Retina (tissue), 1 donor: ENCODE measurements at places on chromosomes 6 and 20.

- DNase-seq = no peak
These were observed 90.2 kb downstream of the DST start for GRCh38 chr6:56552187-56553130.

DNA sequence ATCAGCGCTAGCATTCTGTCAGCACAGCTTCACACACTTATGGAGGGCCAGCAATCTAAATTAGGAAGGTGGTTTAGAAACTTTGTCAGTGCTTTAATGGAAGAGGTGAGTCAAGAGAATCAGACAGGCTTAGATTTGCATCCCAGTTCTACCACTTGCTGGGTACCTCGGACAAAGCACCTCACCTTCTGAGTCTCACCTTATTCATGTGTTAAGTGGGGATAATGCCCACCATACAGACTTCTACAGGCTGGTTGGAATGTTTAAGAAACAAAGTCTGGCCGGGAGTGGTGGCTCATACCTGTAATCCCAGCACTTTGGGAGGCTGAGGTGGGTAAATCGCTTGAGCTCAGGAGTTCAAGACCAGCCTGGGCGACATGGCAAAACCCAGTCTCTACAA, 12.2 kb upstream of the STK35 start:
- DNase-seq = no peak

DNA sequence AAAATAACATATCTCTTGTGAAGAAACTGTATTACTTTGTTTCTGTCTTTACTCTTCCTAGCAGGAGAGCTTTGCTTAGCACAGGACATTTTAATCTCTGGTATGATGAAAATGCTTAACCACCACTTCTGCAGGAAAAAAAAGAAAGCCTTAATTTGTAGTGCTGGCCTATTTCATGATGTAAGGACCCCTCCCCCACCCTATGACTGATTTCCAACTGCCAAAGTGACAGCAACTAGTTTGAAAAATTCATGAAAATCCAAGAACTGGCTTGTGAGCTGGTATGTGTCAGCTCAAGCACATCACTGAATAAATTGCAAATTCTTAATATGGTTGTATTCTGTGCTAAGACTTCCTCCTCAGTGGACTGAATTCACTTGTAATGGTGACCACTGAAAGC, 125.3 kb downstream of the REV3L start:
- DNase-seq = no peak

DNA sequence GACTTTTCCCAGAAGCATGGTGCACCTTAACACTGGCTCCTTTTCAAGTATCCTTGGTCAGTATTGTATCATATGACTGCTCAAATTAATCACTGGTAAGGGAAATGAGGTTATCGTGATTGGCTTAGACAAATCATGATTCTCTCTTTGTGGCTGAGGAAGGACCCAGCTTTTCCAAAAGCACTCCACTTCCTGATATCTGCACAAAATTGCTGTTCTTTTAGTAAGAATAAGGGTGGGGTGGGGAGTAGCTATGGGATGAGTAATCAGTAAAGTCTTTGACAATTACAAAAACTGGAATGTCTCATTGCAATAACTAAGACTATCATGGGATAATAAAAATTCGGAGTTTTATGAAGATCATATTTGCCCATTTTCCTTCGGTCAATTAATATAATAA, 9.0 kb upstream of the RIPPLY2 start:
- DNase-seq = no peak

DNA sequence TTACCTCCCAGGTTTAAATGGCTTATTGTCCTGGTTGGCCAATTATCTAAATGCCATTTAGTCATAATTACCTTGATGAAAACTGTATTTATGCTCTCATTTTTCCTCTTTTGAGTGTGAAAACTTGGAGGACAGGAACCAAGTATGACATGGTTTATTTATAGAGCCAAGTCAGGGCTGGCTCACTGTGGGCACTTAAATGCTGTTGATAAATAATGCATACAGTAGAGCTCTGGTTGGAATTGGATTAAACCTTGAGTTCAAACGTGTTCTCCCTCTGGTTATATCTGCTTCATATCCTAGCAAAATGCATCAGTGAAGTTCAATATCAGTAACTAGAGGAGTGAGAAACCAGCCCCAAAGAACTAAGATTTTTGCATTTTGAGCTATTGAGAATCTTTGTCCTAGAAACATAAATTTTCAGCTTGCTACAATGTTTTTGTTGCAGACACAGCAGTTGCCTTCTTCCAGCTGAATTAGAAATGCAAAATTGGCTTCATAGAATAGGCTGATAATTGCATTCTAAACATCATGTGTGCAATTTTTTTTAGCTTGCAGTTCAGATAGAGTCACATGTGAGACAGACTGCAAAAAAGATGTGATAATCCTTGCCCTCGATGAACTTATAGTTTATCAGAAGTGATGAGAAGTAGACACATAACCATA, 255.8 kb downstream of the BTBD3 start:
- DNase-seq = peak; percentile 31

DNA sequence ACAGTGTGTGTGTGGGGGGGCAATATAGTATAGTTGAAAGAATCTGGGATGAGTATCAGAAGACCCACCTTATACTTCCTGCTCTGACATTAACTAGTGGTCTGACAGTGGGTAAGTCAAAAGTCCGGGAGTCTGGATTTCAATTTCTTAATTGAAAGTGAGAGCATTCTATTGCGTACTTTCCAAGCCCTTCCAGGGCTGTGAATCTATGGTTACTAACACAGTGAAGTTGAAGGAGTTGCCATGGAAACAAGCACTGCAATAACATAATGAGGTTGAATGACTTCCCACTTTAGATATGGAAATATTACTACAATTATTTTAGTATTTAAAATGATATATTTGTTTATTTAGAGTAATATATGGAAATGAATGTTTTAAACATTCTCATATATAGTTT, 80.2 kb downstream of the MLIP start:
- no peak for DNase-seq

- DNase-seq = no peak
These were observed 586 bp upstream of the HMGA1 start for GRCh38 chr6:34236131-34236442.
